HepG2 (cell line): ENCODE measurements at places on chromosomes 6 and 20.
A peak's percentile ranks its signal among the peaks of the same experiment; 100 is the strongest.

- DNase-seq, result no peak
Measured at GRCh38 chr6:7554533-7555275, 13.2 kb downstream of the DSP start.

DNA sequence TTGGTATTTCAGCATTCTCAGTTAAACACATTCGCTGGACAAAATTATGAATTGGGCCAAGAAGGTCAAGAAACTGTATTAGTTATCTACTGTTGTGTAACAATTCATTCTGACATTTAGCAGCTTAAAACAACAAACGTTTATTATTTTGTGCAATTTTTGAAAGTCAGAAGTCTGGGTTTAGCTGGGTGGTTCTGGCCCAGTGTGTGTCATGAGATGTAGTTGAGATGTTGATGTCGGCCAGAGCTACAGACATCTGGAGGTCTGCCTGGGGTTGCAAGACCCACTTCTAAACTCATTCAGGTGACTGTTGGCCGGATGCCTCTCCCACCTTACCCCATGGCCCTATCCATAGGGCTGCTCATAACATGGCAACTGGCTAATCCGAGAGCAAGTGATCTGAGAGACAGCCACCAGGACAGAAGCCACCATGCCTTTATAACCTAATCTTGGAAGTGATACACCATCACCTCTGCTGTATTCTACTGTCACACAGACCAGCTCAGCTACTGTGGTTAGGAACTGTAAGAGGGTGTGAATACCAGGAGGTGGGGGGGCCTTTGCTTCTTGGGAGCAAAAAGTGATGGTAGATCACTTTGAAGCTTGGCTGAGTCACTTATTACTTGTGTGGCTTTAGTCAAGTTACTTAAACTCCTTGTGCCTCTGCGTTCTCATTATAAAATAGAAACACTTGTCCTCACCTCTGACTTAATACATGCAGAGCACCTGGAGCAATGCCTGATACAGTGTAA is 217.0 kb upstream of the MYLIP start:
- no peak for DNase-seq

DNA sequence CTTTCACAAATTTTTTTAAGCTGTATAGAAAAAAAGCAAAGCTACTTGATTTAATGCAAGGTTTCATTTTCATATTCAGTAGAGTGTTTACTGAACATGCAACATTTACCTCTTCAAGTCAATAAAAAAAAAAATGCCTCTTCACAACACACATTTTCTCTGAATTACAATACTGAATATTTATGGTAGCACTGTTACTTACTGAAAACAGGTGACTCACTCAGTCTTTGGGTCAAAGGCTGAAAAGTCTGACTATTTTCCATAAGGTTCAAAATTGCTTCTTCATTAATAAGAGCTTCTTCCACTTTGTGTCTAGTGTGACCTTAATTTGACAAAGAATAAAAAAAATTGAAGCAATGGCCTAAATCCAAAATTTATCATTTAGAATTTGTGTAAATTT is 101.9 kb downstream of the REV3L start:
- DNase-seq, result no peak

GRCh38 chr6:44264154-44265006 is 971 bp downstream of the NFKBIE start:
- no peak for DNase-seq

DNA sequence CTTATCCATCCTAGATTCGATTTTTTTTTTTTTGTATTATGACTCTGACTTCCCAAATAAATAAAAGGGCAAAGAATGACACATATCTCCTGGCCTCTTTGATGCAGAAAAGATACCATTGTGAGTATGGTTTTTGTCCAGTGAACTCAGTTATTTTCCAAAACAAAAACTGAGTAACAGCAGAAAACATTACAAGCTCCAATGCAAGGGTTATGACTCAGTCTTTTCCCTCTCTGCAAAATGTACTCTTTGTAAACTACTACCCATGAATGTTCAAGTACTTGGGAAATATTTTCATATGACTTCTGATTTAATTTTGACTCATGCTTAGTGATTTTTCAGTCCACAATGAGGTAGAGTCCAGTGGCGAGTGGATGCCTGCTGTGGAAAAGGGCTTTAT is 355.3 kb downstream of the RNF144B start:
- no peak for DNase-seq

DNA sequence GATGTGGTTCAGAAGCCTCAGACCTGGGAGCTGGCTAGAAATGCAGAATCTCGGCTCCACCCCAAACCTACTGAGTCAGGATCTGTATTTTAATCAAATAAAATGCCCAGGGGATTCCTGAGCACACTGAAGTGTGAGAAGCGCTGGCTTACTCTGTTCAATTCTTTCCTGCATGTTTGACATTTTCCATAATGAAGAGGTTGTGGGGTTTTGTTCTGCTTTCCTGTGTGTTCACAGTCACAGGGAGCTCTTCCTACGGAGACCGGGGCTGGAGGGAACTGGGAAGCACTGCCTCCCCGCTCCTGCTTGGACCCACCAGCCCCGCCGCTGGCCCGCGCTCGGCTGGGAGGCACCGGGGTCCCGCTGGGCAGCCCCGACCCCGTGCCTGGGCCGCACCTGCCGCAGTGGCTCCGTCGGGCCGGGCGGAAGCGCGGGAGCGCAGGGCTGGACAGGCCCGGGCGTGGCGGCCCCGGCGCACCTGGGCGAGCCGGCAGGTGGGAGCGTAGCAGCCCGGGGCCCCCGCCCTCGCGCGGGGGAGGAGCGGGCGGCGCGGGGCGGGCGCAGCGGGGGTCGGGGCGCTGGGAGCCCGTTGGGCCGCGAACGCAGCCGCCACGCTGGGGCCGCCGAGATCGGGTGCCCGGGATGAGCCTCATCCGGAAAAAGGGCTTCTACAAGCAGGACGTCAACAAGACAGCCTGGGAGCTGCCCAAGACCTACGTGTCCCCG is at the start of gene MAPK13:
MAPK13 (plus strand) TSS at position 573 of the 726 bp plus-strand sequence; CDS start at position 643, 70 bp downstream.
- peak; percentile 25 for DNase-seq

GRCh38 chr20:38126146-38126921 is 38.7 kb downstream of the TGM2 start:
- no peak for DNase-seq

GRCh38 chr6:38571721-38572120 is 68.0 kb downstream of the BTBD9 start:
- no peak for DNase-seq

DNA sequence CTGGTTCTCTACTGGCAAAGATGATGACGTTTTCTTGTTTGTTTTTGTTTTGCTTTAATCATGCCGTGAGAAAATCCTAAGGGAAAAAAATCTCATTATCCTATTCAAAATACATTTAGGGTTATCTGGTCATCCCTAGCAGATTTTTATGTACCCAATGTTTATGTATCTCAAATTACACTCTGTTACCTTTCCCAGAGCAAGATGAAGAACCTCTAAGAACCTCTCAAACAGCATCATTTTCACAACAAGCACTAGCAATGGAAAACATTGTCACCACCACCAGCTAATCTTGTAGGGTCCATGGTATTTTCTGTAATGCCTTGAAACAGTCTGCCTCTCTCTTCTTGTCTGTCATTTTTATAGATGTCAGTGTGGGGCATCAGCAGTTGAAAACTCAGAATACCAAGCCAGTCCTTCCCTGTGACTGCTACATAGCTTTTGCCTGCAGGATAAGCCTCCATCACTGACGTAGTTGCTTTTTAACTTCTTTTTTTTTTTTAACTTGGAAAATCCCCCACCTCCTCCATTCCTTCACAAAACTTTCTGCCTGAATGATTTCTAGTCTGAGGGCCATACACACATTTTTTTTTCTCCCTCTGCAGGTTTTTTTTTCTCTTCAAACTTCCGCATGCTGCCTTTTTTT is 2.4 kb upstream of the SNAP25 start:
- no peak for DNase-seq

GRCh38 chr6:95544517-95545225 is 32.7 kb upstream of the MANEA start:
- no peak for DNase-seq

GRCh38 chr6:44034931-44035345 is 92.3 kb downstream of the MRPL14 start:
- no peak for DNase-seq

GRCh38 chr6:149089510-149089909 is 228.0 kb upstream of the TAB2 start:
- no peak for DNase-seq

DNA sequence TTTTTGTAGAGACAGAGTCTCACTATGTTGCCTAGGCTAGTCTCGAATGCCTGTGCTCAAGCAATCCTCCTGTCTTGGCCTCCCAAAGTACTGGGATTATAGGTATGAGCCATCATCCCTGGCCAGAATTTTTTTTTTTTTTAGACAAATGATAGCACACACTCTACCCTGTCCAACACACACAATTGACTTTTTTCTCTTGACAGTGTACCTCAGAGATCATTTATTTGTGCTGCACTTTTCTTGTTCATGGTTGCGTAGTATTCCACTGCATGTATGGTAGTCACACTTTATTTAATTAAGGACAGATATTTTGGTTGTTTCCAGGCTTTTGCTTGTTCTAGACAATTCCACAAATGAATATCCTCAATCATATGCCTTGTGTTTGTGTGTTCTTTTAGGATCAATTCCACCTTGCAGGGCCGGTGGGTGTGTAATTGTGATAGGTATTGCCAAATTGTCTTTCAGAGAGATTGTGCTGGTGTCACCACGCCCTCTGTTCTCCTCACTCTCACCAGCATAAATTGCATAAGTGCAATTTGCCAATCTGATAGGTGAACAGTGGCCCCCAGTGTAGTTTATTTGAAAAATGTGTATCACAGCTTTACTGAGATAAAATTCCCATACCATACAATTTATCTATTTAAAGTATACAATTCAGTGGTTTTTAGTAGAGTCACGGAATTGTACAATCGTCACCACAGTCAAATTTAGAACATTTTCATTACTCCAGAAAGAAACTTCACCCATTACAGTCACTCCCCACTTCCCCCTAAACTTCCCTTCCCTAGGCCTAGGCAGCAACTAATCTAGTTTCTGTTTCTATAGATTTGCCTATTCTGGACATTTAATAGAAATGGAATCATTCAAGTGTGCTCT is 20.1 kb downstream of the SRC start:
- DNase-seq, result no peak

DNA sequence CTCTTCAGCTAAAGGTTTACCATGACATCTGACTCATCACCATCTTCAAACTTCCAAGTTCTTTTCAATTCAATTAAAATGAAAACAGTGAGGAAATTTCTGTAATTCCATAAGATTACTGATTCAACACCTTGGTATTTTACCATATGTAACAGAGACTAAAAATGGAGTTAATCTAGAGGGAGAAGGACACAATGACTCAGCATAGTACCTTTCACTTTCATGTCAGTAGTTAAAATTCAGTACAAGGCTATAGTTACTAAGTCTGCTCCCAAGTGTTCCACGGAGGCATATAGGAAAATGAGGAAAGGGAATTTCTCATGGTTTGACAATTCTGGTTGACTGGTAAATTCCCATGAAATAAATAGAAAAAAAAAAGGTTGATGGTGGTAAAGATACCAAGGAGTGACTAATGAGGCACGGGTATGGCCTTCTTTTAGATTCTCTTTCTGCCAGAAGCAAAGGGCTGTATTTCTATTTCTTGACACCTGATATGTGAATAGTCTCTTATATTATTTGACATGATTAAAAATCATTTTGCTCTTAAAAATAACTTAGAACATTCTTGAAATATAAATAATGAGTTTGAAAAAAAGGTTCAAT is 526.7 kb upstream of the ADGRB3 start:
- no peak for DNase-seq

DNA sequence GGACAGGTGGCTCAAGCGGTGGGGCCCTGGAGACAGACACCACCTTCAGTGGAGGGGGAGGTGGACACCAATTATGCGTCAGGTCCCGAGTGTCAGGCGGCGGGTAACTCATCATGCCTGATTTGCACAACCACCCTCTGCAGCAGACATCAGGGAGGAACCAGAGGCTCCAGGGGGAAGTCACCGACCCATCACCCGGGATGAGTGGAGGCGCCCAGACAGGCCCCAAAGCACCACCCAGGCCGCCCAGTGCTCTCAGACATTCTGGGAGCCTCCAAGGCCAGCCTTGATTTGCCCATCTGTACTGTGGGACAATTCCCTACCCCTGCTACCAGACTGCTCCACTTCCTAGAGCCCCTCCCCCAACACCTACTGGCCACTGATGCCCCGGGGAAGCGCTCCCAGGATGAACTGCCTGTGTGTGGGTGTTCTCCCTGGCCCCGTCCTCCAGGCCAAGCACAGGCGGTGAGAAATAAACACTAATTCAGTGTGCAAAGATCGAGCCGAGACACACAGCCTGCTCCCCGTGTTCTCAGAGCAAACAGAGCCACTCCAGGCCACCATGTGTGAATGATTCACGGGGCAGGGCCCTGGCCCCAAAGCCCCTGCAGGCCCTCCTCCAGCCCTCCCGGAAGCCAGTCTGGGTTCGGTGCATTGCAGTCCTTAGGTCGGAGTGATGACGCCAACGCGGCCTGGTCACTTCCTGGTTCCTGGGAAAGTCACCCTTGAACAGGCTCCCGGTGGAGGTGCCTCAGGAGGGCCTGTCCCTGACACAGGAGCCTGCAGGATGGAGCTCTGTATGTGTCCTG is 107.2 kb downstream of the ASXL1 start:
- peak; percentile 98 for DNase-seq

GRCh38 chr6:37177077-37177934 is 7.4 kb downstream of the PIM1 start:
- DNase-seq, result no peak

DNA sequence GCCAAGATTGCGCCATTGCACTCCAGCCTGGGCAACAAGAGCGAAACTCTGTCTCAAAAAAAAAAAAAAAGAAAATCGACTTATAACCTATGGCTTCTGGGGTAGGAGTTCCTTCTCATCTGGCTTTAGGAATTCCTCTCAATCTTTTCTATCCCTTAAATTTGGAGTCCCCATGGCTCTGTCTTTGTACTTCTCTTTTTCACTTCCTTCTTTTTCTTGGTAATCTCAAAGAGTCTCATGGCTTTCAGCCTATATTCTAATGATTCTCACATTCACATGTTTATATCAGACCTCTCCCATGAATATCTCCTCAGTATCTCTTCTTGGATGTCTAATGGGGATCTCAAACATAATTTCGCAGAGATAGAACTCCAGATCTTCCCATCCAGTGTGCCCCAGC is 42.8 kb upstream of the RALGAPA2 start:
- DNase-seq, result no peak

- DNase-seq, result no peak
Measured at GRCh38 chr20:46350986-46351267, 42.6 kb upstream of the CDH22 start.

DNA sequence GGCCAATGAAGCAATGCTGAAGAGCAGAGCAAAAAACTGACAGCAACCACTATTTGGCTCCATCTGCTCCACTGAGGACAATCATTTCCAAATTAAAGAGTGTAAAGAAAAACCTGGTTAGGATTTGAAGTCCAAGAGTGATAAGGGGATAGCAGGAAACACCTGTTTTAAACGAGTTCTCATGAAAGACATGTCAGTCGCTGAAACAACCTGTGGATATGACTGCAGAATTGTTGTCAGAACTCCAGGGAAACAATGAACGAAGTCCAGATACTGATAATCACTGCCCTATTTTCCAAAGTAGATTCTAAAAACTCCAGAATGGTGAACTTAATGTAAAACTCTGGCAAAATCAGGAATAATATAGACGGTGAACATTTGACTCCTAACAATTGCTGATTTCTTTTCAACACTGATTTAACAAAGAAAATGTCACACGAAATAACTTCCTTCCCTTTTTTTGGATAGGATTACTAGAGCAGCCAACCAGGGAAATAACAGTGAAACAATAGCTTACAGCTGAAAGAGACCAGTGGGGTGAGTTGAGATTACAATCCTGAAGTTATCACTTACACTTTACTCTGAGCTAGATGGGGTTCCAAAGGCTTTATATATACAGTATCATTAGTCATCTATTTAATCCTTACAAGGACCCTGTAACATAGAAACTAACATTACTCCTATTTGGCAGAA is 83.7 kb downstream of the ELOVL5 start:
- no peak for DNase-seq
